ENCODE measurements at places on chromosomes 6 and 20.
A peak's percentile ranks its signal among the peaks of the same experiment; 100 is the strongest.

GRCh38 chr6:113595911-113596376 lies 261.2 kb upstream of the MARCKS start:
- DNase-seq: peak; percentile 53

DNA sequence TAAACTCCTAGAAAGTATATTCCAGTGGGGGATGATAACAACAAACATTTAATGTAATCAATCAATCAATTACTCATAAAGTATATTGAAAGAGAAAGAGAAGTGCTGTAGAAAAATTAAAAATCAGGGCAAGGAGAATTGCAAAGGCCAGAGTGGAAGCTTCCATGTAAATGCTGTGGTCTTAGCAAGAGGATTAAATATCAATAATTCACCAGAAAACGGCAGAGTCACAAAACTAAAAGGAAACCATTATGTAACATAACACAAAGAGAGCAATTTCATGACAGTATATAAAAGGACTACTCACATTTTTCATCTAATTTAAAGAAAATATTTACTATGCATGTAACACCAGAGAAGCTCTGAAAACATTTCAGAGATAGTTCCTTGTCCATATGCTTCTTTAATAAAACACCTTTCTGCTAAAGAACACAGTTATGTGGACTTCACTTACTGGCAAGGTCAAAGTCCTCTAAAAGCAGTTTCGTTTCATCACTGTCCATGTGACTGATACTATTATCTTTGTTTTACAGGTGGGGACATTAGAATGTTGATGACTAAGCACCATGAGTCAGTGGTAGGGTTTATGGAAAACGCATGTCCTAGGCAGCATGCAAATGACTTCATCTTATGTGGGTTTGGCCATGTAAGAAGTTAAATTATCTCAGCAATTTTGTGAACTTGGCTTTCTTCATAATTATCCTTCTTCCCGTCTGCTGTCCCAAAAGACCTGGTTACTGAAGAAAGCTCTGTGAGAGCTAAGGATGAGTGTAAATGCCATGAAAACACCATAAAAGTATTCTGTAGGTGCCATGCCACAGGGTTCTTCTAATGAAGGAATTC lies 185.8 kb upstream of the TENT5A start:
- peak; percentile 43 for DNase-seq

- DNase-seq: peak; percentile 20
Observed at GRCh38 chr6:22411376-22412105, 114.7 kb upstream of the PRL start.

GRCh38 chr6:46407246-46407645 lies 84.0 kb downstream of the RCAN2 start:
- DNase-seq: no peak

- DNase-seq: peak; percentile 39
Observed at GRCh38 chr20:4469910-4470309, 251.8 kb upstream of the PRND start.

- peak; percentile 64 for DNase-seq
Observed at GRCh38 chr6:105886814-105887544, 199.2 kb upstream of the PRDM1 start.
